ENCODE measurements at places on chromosomes 1 and 21.

DNA sequence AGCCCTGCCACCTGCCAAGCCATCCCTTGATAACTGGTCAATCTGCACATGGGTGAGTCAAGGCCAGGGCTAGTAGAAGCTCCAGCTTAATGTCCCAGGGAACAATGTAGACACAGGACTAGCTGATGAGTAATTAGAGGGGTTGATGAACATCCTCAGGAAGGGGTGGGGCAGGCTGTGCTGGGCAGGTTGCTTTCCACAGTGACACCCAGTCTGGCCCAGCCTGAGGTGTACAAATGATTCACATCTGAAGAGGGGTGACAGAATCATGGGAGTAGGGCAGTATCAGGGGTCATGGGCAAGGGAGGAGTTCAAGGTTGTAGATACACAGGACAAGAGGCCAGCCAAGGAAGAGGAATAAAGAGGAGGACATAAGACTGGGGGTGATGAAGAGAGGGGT is 4.3 kb downstream of the LPAR3 start:
- no peak for DNase-seq

DNA sequence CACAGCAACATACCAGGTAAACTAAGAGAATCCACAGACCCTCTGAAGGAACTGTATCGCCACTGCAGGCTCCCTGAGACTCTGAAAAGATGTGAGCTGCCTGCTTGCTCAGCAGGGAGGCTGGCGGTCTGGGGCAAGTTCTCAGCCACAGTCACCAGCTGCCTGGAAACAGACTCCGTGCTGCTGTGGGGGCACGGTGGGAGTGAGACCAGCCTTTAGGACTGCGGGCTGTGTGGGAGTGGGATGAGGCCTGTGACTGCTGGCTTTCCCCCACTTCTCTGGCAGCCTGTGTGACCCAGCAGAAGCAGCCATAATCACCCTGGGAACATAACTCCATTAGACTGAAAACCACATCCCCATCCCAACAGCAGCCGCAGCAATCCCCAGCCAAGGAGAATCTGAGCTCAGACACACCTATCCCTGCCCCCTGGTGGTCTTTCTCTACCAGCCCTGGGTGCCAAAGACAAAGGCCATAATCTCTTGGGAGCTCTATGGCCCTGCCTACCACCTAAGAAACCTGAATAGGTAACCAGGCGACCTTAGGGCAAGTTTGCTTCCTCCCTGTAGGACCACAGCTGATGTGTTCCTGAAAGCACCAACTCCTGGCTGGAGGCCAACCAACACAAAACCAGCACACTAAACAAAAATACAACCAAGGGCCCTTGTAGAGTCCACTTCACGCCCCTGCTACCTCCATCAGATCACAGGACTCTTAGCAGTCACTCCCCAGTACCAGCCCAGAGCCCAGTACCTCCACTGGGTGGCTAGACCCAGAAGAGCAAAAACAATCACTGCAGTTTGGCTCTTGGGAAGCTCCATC is 151.5 kb downstream of the SMYD3 start:
- DNase-seq, result no peak

- no peak for DNase-seq
These were observed 11.4 kb downstream of the DMRTB1 start for GRCh38 chr1:53470584-53470983.

GRCh38 chr1:239025223-239025622 is 361.1 kb upstream of the CHRM3 start:
- DNase-seq, result no peak

- peak; percentile 19 for DNase-seq
These were observed 10.3 kb downstream of the SLC37A1 start for GRCh38 chr21:42523941-42524340.

DNA sequence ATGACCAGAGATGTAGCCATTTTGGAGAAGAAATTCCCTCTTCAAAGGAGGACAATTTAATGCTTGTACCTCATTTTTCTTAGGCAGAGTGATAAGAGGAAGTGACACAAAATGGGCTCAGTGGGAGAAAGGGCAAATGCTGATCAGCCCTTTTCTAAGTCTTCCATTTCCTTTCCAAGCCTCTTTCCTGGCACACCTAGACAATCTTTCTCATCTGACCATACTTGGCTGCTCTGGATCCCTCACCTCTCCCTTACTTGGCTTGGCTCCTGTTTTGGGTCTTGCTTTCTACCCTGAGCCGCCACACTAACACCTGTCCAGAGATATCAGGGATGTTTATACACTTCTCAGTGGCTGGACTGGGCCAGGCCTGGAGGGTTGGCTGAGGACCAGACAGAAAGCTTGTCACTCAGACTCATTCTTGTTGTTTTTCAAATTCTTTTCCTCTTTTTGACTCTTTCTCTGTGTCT is 13.1 kb downstream of the TXNIP start:
- DNase-seq, result no peak

DNA sequence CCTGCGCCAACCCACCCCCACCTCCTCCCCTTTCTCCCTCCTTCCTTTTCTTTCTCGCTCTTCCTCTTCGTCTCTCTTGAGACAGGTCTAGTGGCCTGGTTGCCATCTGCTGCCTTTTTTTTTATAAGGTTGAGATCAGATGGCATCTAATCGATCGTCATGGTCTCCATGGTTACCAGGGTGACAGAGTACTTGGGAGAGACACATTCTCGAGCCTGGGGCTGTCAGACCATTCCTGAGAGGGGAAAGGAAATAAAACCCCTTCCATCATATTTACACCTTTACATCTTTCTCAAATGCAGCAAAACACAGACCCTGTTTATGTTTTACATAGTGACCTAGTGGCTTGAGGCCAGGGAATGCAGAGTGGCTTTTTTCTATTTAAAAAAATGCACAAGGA is 53.5 kb upstream of the SLC22A15 start:
- no peak for DNase-seq

DNA sequence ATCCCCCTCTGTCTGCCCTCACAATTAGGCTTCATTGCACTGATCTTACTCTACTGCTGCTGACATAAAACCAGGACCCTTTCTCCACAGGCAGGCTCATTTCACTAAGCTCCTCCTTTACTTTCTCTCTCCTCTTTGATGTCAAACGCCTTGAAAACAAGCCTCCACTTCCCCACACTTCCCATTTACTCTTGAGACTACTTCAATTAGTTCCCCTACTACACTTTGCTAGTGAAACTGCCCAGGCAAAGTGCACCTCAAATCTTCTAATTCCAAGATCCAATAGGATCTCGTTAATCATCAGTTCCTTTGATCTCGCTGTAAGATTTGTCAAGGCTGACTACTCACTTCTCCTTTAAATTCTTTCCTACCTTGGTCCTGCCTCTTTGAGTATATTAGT is 5.9 kb upstream of the CDC20 start:
- no peak for DNase-seq

GRCh38 chr1:25728301-25728935 is 71.6 kb upstream of the SELENON start:
- no peak for DNase-seq

DNA sequence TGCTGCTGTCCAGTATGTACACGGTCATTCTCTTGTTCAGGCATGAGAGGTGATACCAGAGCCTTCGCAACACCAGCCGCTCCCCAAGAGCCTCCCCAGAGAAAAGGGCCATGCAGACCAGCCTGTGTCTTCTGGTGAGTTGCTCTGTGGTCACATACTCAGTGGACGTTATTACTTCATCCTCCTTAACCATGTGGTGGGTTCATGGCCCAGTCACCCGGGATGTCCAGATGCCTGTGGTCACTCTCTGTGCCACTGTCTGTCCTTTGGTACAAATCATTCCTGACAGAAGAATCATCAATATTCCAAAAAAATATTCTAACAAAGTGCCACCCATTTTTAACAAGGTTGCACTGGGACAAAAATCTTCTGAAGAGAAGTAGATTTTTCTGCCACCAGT is 8.8 kb upstream of the ZNF124 start:
- DNase-seq, result no peak

GRCh38 chr21:15283138-15283537 is 218.3 kb upstream of the NRIP1 start:
- DNase-seq, result no peak

- DNase-seq, result peak; percentile 29
These were observed 153.5 kb upstream of the GALNT2 start for GRCh38 chr1:229913489-229913888.

GRCh38 chr21:25708467-25709065 is 26.1 kb downstream of the ATP5PF start:
- DNase-seq, result peak; percentile 63

DNA sequence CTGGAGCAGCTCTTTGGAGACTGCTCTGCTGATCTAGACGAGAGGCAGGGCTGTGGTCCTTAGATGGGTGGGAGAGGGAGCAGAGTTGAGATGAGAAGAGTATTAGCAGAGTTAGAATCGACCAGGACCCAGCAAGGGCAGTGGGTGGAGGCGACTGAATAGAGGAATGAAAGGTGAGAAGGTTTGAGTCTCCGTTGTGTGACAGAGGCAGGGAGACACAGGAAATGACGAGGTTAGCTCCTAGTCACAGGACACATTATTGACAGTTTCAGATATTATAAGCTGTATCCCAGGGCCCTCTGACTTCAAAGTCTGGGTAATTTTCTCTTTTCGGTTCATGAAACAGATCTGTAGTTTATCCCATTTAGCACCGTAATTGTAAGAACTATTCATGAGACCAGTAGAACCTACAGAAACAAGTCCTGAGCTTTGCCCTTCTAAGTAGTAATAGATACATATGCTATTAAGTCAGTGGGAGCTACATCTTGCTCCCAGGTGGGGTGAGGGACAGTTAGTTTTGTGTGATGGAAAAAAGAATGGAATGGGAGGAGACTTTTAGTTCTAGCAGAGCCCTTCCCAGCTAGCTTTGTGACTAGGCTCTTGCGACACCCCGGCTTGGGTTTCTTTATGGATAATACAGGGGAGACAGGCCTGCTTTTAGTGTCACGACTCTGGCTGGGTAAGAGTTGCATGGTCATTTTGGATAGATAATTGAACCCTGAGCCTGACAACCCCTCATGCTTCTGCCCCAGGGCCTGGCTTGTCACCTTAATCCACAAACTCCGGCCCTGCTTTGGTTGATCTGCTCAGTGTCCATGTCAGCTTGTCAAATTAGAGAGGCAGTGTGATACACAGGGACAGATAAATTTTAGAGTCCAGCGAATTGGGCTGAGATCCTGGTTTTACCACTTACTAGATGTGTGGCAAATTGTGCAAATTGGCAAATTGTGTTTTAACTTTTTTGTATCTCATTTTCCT is 70.2 kb downstream of the UCK2 start:
- DNase-seq, result no peak

DNA sequence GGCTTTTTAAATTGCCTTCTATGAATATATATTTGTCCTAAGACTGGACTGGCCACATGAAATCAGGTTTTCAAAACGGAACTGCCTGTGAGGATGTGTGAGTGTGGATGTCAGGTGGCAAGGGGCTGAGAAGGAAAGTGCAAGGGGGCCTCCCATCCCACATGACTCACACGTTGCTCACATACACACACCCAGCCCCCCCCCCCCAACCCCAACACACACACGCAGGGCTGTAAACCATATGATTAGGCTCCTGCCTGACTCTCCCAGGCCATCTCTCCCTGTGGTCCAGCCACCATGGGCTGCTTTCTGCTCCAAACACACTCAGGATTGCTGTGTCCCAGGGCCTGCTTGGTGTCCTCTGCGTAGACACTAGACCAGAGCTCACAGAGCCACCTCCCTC is 22.4 kb downstream of the DEGS1 start:
- DNase-seq, result peak; percentile 11

GRCh38 chr1:47935856-47936255 is 61.3 kb downstream of the TRABD2B start:
- no peak for DNase-seq

DNA sequence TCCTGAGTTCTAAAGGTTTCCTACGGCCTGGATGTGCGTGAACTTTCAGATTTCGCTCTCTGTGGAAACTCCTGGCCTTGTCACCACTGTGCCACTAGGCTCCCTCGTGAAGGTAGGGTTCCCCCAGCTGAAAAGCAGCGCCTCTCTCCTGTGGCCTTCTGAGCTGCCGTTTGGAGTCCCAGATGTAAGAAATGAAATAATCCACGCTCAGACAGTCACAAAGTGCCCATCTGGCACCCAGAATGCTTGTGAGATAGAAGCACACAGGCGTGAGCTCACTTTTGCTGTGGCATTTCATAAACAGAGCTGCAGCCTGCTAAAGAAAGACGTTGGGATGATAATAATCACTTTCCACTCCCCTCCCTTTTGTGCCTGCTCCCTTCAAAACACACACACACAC is 65.8 kb downstream of the LMO4 start:
- DNase-seq, result no peak

DNA sequence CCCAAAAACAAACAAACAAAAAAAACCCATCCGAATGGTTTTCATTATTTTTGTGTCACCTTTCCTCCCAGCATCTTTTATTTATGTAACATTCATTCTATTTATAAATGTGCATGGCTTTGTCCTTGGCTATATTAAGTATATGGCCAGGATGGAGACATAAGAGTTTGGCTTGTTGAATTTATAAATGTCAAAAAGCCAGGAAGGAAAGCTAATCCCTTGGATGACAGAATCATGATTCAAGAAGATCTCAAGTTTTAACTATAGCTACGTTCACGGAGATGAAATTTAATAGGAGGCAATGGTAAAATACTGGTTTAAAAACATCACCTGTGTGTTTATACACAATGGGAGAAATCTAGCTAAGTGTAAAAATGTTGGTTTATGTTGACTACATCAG is 5.0 kb downstream of the CEP170 start:
- no peak for DNase-seq

DNA sequence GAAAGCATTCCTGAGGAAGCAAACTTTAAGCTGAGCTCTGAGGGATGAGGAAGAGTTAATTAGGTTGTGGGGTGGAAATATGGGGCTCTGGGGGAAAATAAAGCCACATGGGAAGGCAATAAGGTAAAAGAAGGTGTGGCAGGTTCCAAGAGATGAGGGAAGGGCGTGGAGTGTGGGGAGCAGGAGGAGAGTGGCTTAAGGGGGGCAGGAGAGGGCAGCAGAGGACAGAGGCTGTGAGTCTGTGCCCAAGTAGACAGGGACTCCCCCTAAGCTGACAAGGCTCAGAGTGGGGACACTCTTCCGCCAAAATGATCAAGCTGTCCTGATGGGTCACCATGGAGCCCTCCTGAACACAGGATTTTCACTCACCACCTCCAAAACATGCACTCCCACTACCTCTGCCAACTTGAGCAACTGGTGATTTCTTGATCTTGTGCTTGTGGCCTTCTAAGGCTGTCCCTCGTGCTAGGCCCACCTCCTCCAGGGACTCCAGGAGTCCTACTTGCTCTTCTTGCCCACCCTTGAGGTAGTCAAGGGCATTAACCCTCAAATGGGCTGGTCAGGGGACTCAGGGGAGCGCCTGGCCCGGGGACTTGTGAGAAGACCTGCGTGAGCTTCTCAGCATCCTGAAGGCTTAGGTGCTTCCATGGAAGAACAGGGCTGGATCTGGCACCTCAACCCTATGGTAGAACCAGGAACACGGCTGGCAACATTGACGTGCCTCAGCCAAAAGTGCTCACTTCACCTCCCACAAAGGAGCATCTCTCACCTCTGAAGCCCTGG is 23.4 kb downstream of the DMAP1 start:
- DNase-seq, result no peak
